ENCODE measurements at places on chromosomes 11 and 22. TPM values are rescaled to one million over a fixed set of nuclear protein-coding genes. Genes with fewer than 3 reads are reported as not detected.

- DNase-seq: no peak
- no peaks in the 10 kb centered on the region for H3K4me1 ChIP-seq
- H3K27ac ChIP-seq: no peak overlapping the region
- H3K4me3 ChIP-seq: no peak overlapping the region
Measured at GRCh38 chr11:88363648-88364065, 26.1 kb upstream of the CTSC start.

GRCh38 chr22:47113853-47114415 is 351.5 kb downstream of the TBC1D22A start:
- DNase-seq: no peak
- H3K27ac ChIP-seq: no peak overlapping the region
- no peaks in the 10 kb centered on the region for H3K36me3 ChIP-seq
- H3K4me3 ChIP-seq: no peak overlapping the region

DNA sequence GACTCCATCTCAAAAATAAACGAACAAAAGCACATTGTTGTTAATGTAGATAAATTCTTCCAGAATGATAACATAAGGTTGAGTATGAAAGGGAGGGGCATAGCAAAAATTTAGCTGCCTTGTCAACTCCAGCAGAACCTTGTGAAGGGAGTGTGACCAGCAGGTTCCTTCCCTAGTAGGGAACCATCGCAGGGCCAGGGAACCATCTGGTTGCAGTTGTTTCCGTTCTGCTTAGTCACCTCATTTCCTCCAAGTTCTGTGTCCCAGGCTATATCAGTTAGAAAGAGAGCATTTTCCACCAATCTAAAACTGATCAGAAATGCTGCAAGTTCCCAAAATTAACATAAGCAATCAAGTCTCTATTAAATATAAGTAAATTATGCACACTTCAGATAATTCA is 126.7 kb upstream of the BLID start:
- H3K4me3 ChIP-seq: no peak overlapping the region
- no peak for DNase-seq
- H3K4me1 ChIP-seq: no peaks in the 10 kb centered on the region
- H3K27ac ChIP-seq: no peak overlapping the region
- H3K27me3 ChIP-seq: no peaks in the 10 kb centered on the region
- no peaks in the 10 kb centered on the region for H3K36me3 ChIP-seq

DNA sequence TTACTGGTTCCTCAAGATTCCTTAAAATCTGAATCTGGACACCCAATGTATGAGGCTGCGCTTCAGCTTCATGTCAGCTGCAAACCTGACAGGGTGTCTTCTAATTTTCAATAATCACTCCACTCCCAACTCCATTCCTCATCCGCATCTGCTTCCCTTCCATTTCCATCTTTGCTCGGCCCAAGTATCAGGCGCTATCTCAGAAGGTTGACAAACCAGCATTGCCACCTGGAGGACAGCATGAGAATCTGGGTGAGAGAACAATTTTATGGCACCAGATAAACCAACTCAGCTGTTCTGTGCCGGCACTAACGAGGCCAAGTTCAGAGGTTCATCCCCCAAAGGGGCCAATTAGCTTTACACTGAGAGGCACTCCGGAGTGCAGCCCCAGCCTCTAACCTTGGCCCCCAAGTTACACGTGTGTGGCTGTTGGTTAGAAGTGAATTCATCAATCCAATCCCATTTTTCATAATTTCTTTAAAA is 79.1 kb upstream of the LMO2 start:
- H3K4me1 ChIP-seq: no peaks in the 10 kb centered on the region
- no peak overlapping the region for H3K27ac ChIP-seq
- no peak overlapping the region for H3K4me3 ChIP-seq
- no peaks in the 10 kb centered on the region for H3K36me3 ChIP-seq
- H3K27me3 ChIP-seq: no peaks in the 10 kb centered on the region

GRCh38 chr22:39294571-39295468 is 24.6 kb downstream of the RPL3 start:
- H3K27me3 ChIP-seq: no peaks in the 10 kb centered on the region
- H3K4me3 ChIP-seq: no peak overlapping the region
- H3K4me1 ChIP-seq: peaks cover 6% of the 10 kb centered on the region
- H3K36me3 ChIP-seq: no peaks in the 10 kb centered on the region

DNA sequence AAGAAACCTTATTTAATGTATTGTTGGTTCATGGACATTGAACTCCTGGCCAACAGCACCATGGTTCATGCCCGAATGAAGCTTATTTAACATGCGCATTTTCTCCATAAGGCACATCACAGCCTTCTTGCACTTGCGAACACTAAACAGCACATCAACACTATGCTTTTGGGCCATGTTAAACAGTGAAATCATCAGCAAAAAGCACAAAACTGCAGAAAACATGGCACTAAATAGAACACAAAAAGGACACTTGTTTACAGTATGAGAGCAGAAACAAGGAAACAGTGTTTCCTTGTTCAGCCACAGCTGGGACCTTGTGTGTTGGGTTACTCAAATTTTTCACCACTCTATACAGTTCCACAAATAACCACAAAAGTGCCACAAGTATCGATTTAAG is 122.3 kb downstream of the MSANTD4 start:
- H3K27ac ChIP-seq: no peak overlapping the region
- H3K4me3 ChIP-seq: no peak overlapping the region
- H3K36me3 ChIP-seq: no peaks in the 10 kb centered on the region
- H3K27me3 ChIP-seq: no peaks in the 10 kb centered on the region
- DNase-seq: no peak

DNA sequence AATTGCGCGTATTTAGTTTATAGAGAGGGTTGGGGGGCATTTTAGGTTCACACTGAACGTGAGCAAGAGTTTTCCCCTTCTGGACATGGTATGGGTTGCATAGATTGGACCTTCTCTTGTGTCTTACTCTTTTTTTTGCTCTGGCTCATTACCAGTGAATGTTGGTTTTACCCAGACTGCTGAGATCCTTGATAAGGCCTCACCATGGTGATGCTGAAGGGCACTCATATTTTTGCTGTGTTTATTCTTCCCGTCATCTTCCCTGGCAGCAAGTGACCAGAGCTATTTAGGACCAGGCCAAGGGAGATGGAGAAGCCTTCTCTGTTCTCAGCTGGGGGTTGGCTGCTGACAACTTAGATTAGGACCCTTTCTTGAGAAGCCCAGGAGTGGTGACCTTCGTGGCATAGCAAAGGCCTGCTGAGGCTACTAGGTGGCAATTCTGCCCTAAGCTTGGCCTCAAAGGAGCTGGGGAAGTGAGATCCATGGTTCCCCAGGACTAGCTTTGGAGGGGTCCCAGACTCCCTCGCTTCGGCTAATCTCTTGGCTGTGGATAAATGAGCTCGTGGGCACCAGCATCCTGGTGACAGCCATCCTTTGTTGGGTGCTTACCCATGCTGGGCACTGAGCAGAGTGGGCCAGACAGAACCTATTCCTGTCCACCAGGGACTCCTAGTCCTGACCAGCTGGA is 47.3 kb downstream of the GRIK4 start:
- no peaks in the 10 kb centered on the region for H3K4me1 ChIP-seq
- no peak for DNase-seq
- no peak overlapping the region for H3K27ac ChIP-seq
- peaks cover 10% of the 10 kb centered on the region for H3K27me3 ChIP-seq
- no peaks in the 10 kb centered on the region for H3K36me3 ChIP-seq

GRCh38 chr11:73221996-73222395 is 3.9 kb downstream of the P2RY2 start:
- no peaks in the 10 kb centered on the region for H3K27me3 ChIP-seq
- no peak for DNase-seq

- DNase-seq: no peak
- no peaks in the 10 kb centered on the region for H3K4me1 ChIP-seq
- no peak overlapping the region for H3K27ac ChIP-seq
- H3K4me3 ChIP-seq: no peak overlapping the region
Measured at GRCh38 chr22:45026511-45026910, 16.7 kb upstream of the PHF21B start.

DNA sequence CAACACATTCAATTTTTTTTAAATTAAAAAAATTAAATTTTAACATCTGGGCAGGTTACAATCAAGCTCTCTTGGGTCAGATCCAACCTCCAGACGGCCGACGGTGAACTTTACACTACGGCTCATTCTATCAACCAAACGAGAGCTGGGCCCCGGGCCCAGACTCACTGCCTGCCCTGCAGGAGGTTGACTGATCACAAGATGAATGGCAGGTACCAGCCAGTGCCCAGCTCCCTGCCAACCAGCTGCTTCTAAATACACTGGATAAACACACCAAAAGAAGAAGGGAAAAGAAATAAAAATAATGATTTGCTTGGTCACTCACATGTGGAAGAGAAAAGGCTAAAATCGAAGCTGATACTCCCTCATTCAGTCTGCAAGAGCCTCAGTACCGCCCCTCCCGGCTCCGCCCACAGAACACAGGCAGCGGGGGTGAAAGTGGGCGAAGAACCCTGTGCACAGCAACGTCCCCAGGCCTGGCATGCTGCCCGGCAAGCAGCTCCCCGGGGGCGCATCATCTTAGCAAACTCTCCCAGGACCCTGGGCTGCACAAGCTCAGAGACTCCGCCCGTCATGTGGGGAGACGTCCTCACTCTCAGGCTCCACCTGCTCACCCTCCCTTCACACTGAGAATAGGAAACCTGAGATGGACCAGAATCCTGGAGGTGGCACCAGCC is 303.4 kb downstream of the SHANK2 start:
- DNase-seq: no peak
- no peak overlapping the region for H3K27ac ChIP-seq
- no peaks in the 10 kb centered on the region for H3K27me3 ChIP-seq
- no peaks in the 10 kb centered on the region for H3K4me1 ChIP-seq
- no peaks in the 10 kb centered on the region for H3K36me3 ChIP-seq
- H3K4me3 ChIP-seq: no peak overlapping the region

DNA sequence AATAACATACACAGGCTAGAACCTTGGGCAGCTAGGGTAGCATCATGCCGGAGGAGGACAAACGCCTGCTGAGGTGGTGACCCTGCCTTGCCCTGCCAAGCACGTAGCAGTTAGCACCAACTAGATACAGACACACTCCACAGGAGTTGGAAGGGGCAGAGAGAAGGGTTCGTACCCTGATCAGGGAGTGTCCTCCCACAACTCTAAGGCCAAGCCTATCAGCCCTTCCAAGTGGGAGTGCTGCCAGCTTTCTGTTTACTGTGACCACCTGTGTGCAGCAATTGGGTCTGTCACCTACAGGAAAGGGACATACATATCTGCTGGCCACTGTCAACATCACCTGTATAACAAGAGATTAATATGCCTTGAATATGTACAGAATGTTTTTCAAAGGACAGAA is 1.9 kb upstream of the THAP7 start:
- H3K36me3 ChIP-seq: peaks cover 12% of the 10 kb centered on the region
- peaks cover 20% of the 10 kb centered on the region for H3K4me1 ChIP-seq
- no peaks in the 10 kb centered on the region for H3K27me3 ChIP-seq
- H3K4me3 ChIP-seq: no peak overlapping the region
- peak; percentile 55 for DNase-seq
- H3K27ac ChIP-seq: peak overlapping the region; percentile 4

DNA sequence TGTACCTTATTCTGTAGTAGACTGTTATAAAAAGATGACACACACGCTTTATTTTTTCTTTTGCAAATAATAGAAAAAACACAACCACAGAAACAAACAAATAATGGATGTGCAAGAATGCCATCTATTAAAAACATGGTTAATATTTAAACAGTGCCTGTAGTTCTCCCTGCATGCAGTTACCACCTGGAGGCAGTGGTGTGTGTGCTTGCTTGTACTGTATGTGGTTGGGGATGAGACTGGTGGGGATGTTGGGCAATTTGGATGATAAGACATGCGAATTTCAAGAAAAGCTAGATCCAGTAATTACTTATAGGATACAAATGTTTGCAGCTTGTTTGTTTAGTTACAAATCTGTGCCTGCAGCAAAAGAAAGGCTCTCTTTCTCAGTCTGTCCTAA is 3.6 kb downstream of the C11orf87 start:
- H3K4me1 ChIP-seq: no peaks in the 10 kb centered on the region

The DDX10 gene
- 17.6 TPM for total RNA-seq

The MEI1 gene
- total RNA-seq: 1.9 TPM

The TNNT3 gene
- total RNA-seq: 0.72 TPM

The PEX26 gene
- total RNA-seq: 86.7 TPM

The SOX10 gene
- total RNA-seq: 0.57 TPM

The CELSR1 gene
- 2.7 TPM for total RNA-seq

The HIKESHI gene
- total RNA-seq: 27.8 TPM

The PHETA2 gene
- total RNA-seq: 11.6 TPM

The TECTA gene
- 0.20 TPM for total RNA-seq

The CCDC87 gene
- 0.62 TPM for total RNA-seq

The SMC1B gene
- total RNA-seq: 0.15 TPM
